ENCODE measurements at places on chromosomes 6 and 20.

GRCh38 chr6:162712694-162713093, 14.9 kb downstream of the PRKN start:
- no peak for DNase-seq

- DNase-seq, result no peak
Observed at GRCh38 chr20:58772786-58773185, 77.9 kb downstream of the GNAS-AS1 start.

- no peak for DNase-seq
Observed at GRCh38 chr6:15183979-15184378, 61.9 kb upstream of the JARID2 start.

DNA sequence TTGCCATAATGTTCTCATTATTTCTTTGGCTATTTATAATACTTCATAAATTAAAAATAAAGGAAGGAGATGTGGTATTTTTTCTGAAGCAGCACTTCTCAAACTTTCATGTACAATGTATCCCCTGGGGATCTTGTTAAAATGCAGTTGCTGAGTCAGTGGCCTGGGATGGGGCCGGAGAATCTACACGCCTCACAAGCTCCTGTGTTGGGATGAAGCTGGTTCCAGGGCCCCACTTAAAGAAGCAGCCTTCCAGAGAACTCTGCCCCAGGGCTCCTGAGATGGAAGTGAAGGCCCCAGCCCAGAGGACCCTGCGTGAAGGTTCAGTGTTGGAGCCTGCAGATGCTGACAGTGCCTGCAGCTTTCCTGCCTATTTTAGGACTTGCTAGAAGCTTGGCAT, 40.1 kb upstream of the SLC23A2 start:
- peak; percentile 38 for DNase-seq

DNA sequence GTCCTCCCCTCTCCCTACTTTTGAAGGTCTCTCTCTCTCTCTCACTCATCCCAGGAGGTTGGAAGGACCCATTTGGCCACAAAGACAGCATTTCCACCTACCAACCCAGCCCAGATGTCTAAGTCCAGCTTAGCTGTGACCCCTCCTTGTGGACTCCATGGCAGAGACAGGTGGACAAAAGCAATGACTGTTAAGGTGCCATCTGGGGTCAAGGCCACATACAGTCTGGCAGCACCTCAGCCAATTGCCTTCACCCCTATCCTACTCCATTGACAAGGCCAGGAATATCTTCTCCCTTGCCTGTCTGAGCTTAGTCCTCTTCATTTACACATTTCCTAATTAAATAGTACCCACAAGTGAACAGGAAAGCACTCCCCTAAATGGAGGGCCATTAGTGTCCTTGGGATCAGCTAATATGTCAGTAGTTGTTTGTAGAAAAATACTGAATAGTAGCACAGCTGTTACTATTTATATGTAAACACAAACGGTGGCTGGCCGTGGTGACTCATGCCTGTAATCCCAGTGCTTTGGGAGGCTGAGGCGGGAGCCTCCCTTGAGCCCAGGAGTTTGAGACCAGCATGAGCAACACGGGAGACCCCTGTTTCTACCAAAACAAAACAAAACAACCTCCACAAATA, 28.8 kb downstream of the GCM1 start:
- DNase-seq, result peak; percentile 42

DNA sequence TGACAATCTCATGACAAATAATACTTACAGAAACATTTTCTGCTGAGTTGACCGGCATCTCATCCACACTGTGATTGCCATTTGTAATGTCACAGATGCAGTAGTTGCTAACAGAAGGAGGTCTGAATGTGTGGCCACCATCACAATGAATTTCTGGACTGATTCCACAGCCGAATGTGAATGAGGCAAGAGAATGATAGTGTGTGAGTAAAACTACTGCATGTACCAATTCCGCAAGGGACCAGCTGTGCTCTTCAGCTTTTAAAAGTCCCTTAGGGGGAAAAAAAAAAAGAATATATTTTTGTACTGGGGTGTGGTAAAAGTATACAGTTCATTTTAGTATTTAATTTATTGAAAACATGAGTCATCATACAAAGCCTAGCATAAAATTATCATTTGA, 96.2 kb downstream of the SESN1 start:
- no peak for DNase-seq

DNA sequence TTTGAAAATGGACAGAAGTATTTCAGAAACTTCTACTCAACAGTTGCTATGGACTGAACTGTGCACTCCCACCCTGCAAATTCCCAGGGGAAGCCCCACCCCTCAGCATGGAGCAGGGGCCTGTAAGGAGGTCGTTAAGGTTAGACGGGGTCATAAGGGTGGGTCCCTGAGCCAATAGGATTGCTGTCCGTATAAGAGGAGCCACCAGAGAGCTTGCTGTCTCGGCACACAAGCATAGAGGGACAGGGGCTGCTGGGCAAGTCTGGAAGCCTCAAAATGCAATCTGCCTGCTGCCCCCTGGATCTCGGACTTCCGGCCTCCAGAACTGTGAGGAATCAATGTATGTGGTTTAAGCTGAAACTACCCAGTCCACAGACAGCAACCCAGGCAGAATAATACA, 37.4 kb upstream of the AFDN start:
- no peak for DNase-seq

GRCh38 chr6:165678429-165678828, 15.4 kb upstream of the PDE10A start:
- no peak for DNase-seq

DNA sequence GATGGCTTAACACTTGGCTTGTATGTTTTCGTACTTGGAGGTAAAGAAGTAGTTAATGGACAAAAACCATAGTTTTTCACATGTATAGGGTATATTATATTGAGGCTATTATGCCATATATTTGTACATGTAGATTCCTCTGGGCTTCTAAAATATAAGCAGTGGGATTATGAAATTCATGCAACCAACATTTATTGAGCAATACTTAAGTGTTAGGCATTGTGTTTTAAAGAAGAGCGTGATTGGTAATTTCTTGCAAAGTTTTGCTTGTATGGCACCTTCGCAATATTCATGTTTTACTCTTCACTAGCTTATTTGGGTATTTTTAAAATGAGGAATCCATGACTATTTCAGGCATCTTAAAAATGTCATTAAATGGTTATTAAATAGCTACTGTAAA, 2.5 kb downstream of the TULP4 start:
- no peak for DNase-seq

DNA sequence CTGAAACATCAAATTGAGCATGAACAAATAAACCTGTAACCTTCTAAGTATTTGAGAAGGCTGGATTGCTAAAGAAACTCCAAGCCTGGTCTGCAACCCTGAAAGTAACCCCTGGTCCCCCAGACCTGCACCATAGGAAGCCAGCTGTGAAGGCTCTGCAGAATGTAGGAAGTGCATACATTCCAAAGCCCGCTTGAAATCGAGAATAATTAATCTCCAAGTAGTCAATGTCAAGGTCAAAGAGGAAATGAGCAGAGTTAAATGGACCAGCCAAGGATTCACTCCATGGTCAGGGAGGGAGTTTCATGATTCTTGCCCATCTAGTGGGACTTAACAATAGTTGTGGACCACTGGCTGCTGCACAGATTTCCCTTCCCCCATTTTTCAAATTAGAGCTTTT, 107.6 kb upstream of the RNF24 start:
- DNase-seq, result no peak

GRCh38 chr20:48584391-48585060, 243.3 kb downstream of the PREX1 start:
- DNase-seq, result no peak

GRCh38 chr6:138545621-138545980, 46.3 kb upstream of the NHSL1 start:
- peak; percentile 78 for DNase-seq

GRCh38 chr20:32450484-32451061, 92.4 kb downstream of the ASXL1 start:
- no peak for DNase-seq

DNA sequence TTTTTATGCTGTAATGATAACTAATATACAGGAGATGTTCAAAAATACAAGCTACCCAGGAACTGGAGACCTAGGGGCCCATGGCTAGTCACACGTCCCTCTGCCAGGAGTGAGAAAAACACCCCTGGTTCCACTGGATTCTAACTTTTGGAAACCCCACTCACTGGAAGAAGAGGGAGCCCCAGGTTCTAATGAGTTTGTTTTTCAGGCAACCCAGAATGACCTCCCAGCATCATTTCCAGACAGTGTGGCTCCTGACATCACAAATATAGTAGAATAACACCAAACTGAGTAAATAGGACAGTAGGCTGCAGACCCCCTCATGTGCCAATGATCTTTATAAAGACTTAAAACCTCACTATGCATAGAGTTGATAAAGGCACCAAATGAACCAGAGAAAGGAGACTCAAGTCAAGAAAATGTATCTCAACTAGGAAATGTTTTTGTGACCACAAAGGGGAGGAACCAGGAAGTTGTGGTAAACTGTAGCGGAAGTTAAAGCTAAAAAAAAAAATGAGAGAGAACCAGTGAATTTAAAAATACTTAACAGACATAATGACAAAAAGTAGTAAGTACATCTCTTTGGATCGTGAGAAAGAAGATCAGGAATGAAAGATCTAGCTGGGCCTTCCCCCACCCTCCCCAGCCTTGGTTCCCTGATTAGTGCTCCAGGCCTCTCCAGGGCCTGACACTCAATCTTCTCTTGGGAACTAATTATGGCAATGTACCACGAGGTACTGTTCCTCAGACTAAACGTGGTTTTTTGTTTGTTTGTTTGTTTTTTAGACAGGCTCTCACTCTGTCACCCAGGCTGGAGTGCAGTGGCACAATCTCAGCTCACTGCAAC, 19.8 kb downstream of the HLA-E start:
- DNase-seq, result no peak

DNA sequence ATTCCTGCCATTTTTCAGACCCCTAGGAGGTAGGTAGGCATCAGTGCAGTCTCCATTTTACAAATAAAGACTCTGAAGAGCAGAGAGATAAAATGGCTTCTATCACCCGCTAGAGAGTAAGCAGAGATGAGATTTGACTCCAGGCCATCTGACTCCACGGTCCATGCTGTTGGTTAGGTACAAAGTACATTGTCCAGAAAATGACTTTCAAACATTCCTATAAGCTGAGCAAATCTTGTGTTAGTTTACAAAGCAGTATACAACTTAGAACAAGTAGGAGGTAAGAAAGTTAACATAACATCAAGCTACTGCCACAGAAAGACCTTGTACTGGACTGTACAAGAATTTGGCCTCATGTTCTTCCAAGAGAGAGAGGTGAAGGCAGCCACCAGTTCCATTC, 14.9 kb downstream of the BTN1A1 start:
- DNase-seq, result peak; percentile 8

DNA sequence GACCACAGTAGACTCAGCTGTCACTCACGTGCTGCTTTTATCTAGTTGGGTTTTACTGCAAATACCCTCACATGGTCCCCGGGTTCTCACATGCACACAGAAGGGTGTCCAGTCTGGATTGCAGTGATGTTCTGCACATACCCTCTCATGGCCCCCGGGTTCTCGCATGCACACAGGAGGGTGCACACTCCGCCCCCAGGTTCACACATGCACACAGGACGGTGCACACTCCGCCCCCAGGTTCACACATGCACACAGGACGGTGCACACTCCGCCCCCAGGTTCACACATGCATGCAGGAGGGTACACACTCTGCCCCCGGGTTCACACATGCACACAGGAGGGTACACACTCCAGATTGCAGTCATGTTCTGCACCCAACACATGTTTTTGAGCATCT, 224.3 kb downstream of the ERMARD start:
- no peak for DNase-seq

- no peak for DNase-seq
Observed at GRCh38 chr20:15375836-15376235, 1038.4 kb upstream of the FLRT3 start.

DNA sequence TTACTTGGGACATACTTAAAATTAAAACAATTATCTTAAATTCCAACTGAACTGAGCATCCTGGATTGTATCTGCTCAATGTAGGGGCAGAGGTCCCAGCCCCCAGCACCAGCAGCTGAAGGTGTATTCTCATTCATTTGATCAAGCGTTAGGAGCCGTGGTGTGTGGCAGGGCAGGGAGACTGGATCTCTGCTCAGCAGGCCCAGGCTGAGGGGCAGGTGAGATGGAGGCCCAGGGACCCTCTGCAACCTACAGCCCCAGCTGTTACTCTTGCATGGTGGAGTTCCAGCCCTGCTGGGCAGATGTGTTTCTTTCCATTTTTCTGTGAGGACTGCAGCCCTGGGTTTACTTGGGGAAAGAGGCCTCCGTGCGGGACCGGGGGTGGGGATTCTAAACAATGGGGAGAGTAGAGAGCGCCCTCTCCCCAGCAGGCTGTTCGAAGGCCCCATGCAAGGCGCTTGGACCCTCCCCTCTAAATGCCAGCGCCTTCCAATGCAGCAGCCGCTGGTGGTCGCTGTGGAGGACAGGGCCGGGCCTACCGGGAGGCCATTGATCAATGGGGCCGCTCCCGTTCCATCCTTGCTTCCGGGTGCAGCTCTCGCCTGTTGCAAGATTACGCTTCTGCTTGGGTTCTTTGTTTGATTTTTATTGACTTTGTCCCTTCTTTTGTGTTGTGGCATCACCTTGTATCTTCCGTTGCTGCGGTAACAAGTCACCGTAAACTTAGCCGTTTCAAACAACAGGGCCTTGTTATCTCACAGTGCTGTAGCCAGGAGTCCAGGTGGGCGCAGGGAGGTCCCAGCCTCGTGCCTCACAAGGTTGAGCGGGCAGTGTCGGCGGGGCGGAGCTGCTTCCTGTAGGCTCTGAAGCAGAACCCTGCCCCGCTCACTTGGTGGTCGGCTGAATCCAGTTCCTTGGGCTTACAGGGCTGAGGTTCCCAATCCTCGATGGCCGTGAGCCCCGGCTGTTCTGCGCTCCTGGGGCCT, 134.8 kb upstream of the PHACTR3 start:
- DNase-seq, result no peak

All from astrocyte of the spinal cord (primary cell).